Epithelial cell of proximal tubule (primary cell): ENCODE measurements at places on chromosomes 13 and 19. TPM values are rescaled to one million over a fixed set of nuclear protein-coding genes. Genes with fewer than 3 reads are reported as not detected.

HCST gene
- not detected in 2 replicates for total RNA-seq

COX6B2 gene
- 0.23 TPM in 1 of 2 replicates, not detected in the other for total RNA-seq

ZNF835 gene
- 2.4 and 4.6 TPM in 2 replicates for total RNA-seq

RFPL4A gene
- not detected in 2 replicates for total RNA-seq

GMIP gene
- 14.6 and 17.0 TPM in 2 replicates for total RNA-seq

PSG2 gene
- total RNA-seq = not detected in 2 replicates

KLK11 gene
- total RNA-seq = not detected in 2 replicates

ADAMTS10 gene
- 2.0 and 4.8 TPM in 2 replicates for total RNA-seq

IGFL2 gene
- not detected in 2 replicates for total RNA-seq

CEACAM3 gene
- not detected in 2 replicates for total RNA-seq
